ENCODE measurements at places on chromosomes 4 and X. TPM values are rescaled to one million over a fixed set of nuclear protein-coding genes. Genes with fewer than 3 reads are reported as not detected.

TMPRSS11A gene
- not detected for total RNA-seq

TRIML2 gene
- total RNA-seq: not detected

TDO2 gene
- not detected for total RNA-seq

GAGE1 gene
- not detected for total RNA-seq

ADAMTS3 gene
- not detected for total RNA-seq

ANXA10 gene
- not detected for total RNA-seq

CC2D2A gene
- not detected for total RNA-seq

HELT gene
- not detected for total RNA-seq

GAB3 gene
- 20.0 TPM for total RNA-seq

SYAP1 gene
- total RNA-seq: 13.1 TPM

DNA sequence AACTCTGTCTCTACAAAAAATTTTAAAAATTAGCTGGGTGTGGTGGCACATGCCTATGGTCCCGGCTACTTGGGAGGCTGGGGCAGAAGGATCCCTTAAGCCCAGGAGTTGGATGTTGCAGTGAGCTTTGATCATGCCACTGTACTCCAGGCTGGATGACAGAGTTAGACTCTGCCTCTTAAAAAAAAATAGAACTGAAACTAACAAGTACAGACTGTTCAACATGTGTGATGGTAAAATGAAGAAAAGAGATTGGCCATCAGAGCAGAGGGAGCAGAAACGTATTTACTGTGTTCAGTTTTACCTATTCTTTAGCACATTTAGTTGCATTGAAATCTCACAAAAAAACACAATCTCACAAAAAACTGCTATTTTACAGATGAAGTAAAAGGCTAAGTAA lies 77.9 kb upstream of the NAP1L5 start:
- DNase-seq: no peak
- peaks cover 4% of the 10 kb centered on the region for H3K27me3 ChIP-seq
- H3K36me3 ChIP-seq: peaks cover 7% of the 10 kb centered on the region

- no peak overlapping the region for H3K27ac ChIP-seq
- H3K4me1 ChIP-seq: no peaks in the 10 kb centered on the region
- no peaks in the 10 kb centered on the region for H3K36me3 ChIP-seq
- DNase-seq: no peak
- H3K27me3 ChIP-seq: no peaks in the 10 kb centered on the region
Measured at GRCh38 chrX:27890611-27891010, 82.8 kb downstream of the MAGEB10 start.

GRCh38 chr4:110042545-110043517 lies 130.1 kb downstream of the EGF start:
- no peak for DNase-seq
- no peak overlapping the region for H3K27ac ChIP-seq
- H3K36me3 ChIP-seq: no peaks in the 10 kb centered on the region

DNA sequence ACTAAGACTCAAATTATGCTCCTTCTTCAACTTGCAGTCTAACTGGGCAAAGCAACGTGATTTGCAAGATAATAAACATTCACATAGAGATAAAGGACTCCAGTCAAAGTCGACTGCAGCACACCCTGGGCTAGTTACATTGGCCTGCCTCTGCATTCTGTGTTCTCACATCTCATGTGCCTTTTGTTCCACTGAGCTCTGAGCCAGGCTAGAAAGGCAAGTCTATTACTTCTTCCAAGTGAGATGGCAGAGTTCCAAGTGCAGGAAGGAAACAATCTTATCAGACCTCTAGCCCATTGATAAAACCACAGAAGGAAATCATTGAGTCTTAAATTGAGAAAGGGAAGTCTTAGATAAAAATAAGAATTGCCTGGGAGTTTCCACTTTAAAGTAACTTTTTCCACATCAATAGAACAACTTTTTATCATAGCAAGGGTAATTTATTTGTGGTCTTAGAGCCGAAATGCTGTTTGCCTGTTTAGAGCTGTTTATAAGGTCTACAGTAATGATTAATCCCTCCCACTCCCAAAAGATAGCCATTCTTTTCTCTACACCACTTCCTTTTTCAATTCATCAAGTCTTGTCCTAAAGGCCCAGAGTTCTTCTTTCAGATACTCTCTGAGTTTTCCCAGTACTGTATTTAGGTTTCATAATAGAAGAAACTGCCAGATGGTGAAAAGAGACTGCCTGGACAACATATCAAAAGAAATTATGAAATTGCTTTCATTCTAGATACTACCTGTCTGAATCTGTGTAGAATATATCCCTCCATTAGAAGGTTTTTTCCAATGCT lies 200.2 kb downstream of the GUCY2F start:
- DNase-seq: no peak
- H3K36me3 ChIP-seq: no peaks in the 10 kb centered on the region
- H3K4me3 ChIP-seq: no peak overlapping the region
- no peak overlapping the region for H3K27ac ChIP-seq
- no peaks in the 10 kb centered on the region for H3K27me3 ChIP-seq

DNA sequence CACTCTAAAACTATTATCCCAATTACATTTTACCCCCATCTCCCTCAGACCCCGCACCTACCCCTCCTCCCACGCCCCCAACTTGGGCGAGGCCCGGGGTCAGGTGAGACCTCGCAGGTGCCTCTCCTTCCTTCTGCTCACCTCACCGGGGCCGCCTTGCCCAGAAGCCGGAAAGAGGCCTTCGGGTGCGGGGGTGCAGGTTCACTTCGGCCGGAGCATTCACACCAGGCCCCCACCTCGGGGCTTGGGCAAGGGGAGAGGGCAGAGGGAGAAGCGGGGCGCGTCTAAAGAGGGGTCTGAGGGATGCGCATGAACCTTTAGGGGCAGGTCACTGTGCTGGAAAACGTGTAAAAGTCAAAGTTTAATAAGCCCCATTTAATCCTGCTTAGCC lies 427 bp downstream of the ZNF182 start:
- peaks cover 31% of the 10 kb centered on the region for H3K36me3 ChIP-seq
- peak overlapping the region; percentile 97 for H3K27ac ChIP-seq
- H3K4me3 ChIP-seq: peak overlapping the region; percentile 90
- no peaks in the 10 kb centered on the region for H3K27me3 ChIP-seq
- H3K4me1 ChIP-seq: peaks cover 18% of the 10 kb centered on the region
- DNase-seq: peak; percentile 45

- no peaks in the 10 kb centered on the region for H3K27me3 ChIP-seq
- no peak overlapping the region for H3K27ac ChIP-seq
- H3K4me1 ChIP-seq: peaks cover 39% of the 10 kb centered on the region
Measured at GRCh38 chrX:65990702-65991101, 49.2 kb downstream of the VSIG4 start.

GRCh38 chr4:59664771-59665170 lies 1535.4 kb upstream of the ADGRL3 start:
- no peaks in the 10 kb centered on the region for H3K4me1 ChIP-seq
- H3K4me3 ChIP-seq: no peak overlapping the region
- DNase-seq: no peak
- H3K27me3 ChIP-seq: no peaks in the 10 kb centered on the region
- H3K36me3 ChIP-seq: no peaks in the 10 kb centered on the region

DNA sequence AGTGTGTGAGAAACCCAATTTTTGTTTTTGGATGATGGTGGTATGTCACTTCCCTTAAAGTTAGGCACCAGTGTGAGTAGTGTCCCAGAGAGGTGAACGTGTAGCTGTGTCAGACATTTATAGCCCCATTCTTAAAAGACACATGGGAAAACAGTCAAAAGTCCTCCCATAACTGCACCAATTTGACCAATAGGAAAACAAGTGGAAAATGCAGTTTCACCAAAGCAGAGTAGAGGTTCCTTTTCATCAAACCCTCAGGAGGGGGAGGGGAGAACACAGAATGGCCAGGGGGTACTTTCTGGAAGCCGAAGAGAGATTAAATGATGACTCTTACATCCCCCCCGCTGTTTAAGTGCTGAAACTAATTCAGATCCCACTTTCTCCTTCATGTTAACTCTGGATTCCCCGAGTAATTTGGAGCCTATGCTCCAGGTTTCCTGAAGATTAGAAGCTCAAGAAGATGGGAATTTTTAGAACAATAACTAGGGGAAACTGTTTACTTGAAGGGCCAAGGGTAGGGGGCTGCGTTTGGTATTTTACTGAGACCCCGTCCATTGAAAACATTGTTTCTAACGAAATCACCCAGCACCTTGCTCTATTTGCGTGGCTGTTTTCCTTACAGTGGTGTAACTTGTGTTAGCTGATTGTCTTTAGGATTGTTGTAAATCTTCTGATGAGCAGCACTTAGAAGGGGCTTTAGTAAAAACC lies 2.1 kb upstream of the LEF1 start:
- H3K27ac ChIP-seq: no peak overlapping the region
- peaks cover 71% of the 10 kb centered on the region for H3K27me3 ChIP-seq
- peaks cover 2% of the 10 kb centered on the region for H3K36me3 ChIP-seq
- H3K4me1 ChIP-seq: peaks cover 47% of the 10 kb centered on the region
- DNase-seq: no peak
- peak overlapping the region; percentile 60 for H3K4me3 ChIP-seq

DNA sequence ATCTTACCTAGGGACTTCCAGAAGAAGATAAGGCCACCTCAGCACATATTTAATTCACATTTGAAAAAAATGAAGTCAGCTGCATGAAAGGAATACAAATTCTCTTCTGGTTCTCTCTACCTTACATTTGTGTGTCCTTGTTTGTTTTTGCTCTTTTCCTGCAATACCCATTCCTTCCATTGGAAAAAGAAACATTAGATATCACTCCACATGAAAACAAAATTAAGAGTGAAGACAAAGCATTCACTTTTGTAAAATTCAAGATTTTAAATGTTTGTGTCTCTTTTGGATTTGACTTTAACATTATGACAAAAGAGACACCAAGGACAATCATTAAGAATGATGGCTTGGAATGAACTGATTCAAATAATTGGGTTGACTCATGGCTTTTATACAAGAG lies 1351.8 kb downstream of the FSTL5 start:
- DNase-seq: no peak
- H3K4me3 ChIP-seq: no peak overlapping the region
- H3K4me1 ChIP-seq: no peaks in the 10 kb centered on the region
- no peaks in the 10 kb centered on the region for H3K36me3 ChIP-seq
- no peak overlapping the region for H3K27ac ChIP-seq

DNA sequence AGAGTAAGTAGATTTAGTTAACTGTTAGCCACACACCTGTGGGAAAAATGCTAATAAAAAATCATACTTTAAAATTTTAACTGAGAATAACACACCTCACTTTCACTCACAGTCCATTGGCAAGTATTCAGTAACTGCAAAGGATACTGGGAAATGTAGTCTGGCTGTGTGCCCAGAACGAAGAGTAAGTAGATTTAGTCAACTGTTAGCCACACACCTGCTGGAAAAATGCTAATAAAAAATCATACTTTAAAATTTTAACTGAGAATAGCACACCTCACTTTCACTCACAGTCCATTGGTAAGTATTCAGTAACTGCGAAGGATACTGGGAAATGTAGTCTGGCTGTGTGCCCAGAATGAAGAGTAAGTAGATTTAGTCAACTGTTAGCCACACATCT lies 178.4 kb upstream of the NWD2 start:
- no peaks in the 10 kb centered on the region for H3K36me3 ChIP-seq
- H3K4me3 ChIP-seq: no peak overlapping the region
- H3K27ac ChIP-seq: no peak overlapping the region
- DNase-seq: no peak

- no peak for DNase-seq
- H3K27ac ChIP-seq: peak overlapping the region; percentile 45
- H3K36me3 ChIP-seq: no peaks in the 10 kb centered on the region
- no peaks in the 10 kb centered on the region for H3K27me3 ChIP-seq
- no peak overlapping the region for H3K4me3 ChIP-seq
Measured at GRCh38 chr4:84681486-84682274, 98.8 kb downstream of the CDS1 start.

DNA sequence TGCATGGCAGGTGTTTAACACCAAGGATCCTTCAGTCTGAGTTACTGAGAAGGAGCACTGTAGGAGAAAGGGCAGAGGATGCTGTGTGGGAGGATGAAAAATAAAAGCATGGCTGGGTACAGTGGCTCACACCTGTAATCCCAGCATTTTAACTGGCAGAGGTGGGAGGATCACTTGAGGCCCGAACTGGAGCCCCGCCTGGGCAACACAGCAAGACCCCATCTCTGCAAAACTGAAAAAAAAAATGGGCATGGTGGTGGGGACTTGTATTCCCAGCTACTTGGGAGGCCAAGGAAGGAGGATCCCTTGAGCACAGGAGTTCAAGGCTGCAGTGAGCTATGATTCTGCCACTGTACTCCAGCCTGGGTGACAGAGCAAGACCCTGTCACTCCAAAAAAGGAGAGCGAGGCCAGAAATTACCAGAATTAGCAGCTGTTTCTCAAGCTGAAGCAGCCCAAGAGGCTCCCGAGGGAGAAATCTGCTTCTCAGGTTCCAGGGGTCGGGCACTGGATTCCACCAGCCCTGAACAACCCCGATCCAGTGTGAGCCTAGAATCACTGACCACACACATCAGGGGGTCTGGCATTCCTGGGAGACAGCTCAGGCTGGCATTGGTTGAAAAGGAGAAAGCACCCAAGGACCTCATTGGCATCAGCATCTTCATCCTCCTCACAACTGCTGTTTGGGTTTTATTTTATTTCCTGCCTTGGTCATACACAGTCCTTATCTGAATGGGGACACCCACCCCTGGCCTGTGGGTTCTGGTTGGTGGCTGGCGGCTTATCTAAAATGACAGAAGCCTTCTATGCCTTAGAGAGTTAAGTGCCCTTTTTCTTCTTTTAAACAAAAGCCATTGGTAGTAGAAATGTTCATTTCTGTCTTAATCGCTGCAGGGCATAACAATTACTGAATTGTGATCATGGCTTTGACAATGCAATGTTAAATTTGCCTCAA lies 66.3 kb upstream of the TRIM2 start:
- H3K36me3 ChIP-seq: no peaks in the 10 kb centered on the region
- DNase-seq: no peak
- H3K4me3 ChIP-seq: no peak overlapping the region
- H3K27me3 ChIP-seq: peaks cover 45% of the 10 kb centered on the region
- peaks cover 16% of the 10 kb centered on the region for H3K4me1 ChIP-seq

GRCh38 chr4:171718069-171718468 lies 95.1 kb upstream of the GALNTL6 start:
- no peak overlapping the region for H3K27ac ChIP-seq
- no peaks in the 10 kb centered on the region for H3K27me3 ChIP-seq
- no peak overlapping the region for H3K4me3 ChIP-seq

GRCh38 chr4:150256225-150256620 lies 178.0 kb downstream of the DCLK2 start:
- no peaks in the 10 kb centered on the region for H3K36me3 ChIP-seq
- DNase-seq: no peak
- H3K4me3 ChIP-seq: no peak overlapping the region
- H3K27me3 ChIP-seq: no peaks in the 10 kb centered on the region
- no peaks in the 10 kb centered on the region for H3K4me1 ChIP-seq

- H3K27ac ChIP-seq: no peak overlapping the region
- no peak for DNase-seq
- no peak overlapping the region for H3K4me3 ChIP-seq
- no peaks in the 10 kb centered on the region for H3K4me1 ChIP-seq
- H3K36me3 ChIP-seq: no peaks in the 10 kb centered on the region
- no peaks in the 10 kb centered on the region for H3K27me3 ChIP-seq
Measured at GRCh38 chr4:74284053-74284452, 24.2 kb upstream of the EPGN start.

- no peak overlapping the region for H3K4me3 ChIP-seq
- H3K27ac ChIP-seq: no peak overlapping the region
- no peaks in the 10 kb centered on the region for H3K4me1 ChIP-seq
- DNase-seq: no peak
- H3K36me3 ChIP-seq: peaks cover 16% of the 10 kb centered on the region
Measured at GRCh38 chr4:123116412-123116811, 194.0 kb upstream of the NUDT6 start.

- no peaks in the 10 kb centered on the region for H3K27me3 ChIP-seq
- peaks cover 75% of the 10 kb centered on the region for H3K36me3 ChIP-seq
- no peak for DNase-seq
- H3K4me3 ChIP-seq: no peak overlapping the region
- H3K4me1 ChIP-seq: no peaks in the 10 kb centered on the region
Measured at GRCh38 chr4:1967512-1968149, 41.1 kb downstream of the NELFA start.
